ENCODE measurements at places on chromosomes 16 and 17.

DNA sequence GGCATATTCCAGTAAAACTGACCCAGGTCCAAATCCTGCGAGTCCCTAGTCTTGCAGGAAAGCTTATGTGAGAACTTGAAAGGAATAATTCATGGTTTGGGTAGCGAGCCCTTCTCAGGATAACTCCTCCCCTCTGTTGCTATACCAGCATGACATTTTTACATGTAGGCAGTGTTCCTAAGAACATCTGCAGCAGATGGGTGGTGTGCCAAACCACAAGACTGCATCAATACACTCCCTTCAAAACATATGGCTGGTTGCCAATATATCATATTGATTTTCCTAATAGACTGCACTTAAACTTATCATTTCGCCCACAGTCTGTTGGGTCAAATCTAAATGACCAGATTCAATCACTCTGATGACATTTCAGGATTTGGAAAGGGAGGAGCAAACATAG, 19.9 kb downstream of the PSME3IP1 start:
- peak; percentile 72 for DNase-seq

DNA sequence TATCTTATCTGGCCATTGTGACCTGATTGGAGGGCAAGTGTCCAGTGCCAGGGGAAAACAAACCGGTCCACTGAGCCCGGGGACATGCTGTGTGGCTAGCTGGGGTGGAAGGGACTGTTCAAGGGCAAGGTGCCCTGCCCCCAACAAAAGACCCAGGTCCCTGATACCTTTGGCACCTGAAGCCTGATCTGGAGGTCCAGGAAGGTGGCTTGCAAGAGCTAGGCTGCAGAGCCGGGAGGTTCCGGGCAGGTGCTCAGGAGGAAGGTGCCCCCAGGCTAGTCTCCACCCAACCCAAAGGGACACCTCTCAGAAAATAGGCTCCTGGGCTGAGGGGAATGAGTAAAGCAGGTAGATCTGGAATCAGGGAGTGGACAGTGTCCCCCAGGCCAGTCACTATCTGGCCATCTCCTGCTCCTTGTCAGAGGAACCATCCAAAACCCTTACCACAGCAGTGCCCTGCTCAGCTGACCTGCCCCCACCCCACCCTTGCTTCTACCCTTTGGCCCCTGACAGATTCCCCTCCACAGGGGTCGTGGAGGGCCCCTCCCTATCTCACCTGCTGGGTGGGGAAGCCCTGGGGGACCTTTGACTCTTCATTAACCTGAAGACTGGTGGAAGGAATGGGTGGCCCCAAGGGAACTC, 6.2 kb downstream of the NAT9 start:
- no peak for DNase-seq

GRCh38 chr17:73324711-73325526, 13.1 kb upstream of the CDC42EP4 start:
- no peak for DNase-seq

DNA sequence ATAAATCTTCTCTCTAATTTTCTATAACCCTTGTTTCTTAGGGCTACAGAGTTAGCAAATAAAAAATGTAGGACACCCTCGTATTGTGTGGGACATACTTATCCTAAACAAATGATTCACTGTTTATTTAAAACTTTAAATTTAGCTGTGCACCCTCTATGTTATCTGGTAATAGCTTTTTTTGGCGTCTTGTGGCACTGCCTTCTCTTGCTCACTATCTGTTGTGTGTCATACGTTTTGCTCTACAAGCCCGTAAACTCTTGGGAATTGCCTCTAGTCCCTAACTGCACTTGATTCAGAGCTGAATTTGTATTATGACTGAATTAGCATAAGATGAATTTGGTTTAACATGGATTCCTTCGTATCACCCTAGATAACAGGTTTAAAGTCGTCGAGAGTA, 144.3 kb upstream of the MYOCD start:
- no peak for DNase-seq

DNA sequence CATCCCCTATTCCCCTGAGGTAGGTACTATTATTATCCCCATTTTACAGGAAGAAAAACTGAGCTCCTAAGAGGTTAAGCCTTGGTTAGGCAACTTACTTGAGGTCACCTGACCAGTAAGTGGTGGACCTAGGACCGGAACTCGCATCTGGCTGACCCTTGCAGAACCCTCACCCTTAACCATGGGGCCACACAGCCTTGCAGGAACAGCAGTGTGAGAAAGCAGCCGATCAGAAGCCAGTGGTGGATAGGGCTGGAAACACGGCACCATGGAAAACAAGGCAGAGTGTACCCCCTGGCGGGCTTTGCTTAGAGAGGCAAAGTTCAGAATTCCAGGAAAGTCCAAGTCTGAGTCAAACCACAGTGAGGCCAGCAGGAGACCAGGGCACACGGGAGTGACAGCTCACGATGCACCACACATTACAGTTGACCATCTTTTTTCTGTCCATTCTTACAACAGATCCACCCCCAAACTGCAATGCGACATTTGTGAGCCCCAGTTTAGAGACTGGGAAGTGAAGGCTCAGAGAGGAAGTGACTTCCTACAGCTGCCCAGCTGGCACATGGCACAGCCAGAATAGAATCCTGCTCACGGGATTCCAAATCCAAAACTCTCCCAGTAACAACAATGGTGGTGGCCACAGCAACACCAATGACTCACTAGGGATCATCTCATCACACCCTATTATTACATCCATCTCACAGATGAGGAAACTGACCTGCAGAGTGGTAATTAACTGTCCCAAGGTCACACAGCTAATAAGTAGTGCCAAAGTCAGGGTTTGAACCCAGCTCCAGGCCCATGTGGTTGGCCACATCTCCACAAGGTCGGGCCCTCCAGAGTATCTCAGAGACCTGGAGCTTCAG, 20.3 kb downstream of the KIFC3 start:
- DNase-seq: no peak
